ENCODE measurements at places on chromosomes 1 and 21.

DNA sequence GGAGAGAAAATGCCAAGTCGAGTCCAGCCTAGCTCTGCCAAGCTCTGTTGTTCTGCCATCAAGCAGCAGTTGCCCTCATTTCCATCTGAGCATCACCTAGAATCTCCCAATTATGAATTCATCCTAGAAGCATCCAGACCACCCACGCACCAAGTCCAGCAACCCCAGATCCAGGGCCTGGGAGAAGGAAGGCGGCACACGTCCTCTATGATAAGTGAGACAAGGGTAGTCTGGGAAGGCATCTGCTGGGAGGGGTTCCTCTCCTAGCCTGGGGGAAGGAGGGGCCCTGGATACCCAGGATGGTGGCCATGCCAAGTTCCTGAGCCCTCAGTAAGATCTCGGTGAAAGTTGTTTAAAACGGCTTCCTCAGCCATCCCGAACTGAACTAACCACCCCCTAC is 70.7 kb downstream of the VWA5B1 start:
- DNase-seq: no peak

GRCh38 chr1:8415526-8416278 is 97.8 kb downstream of the SLC45A1 start:
- DNase-seq: no peak

- no peak for DNase-seq
Measured at GRCh38 chr1:116306840-116307442, 66.1 kb upstream of the ATP1A1 start.

DNA sequence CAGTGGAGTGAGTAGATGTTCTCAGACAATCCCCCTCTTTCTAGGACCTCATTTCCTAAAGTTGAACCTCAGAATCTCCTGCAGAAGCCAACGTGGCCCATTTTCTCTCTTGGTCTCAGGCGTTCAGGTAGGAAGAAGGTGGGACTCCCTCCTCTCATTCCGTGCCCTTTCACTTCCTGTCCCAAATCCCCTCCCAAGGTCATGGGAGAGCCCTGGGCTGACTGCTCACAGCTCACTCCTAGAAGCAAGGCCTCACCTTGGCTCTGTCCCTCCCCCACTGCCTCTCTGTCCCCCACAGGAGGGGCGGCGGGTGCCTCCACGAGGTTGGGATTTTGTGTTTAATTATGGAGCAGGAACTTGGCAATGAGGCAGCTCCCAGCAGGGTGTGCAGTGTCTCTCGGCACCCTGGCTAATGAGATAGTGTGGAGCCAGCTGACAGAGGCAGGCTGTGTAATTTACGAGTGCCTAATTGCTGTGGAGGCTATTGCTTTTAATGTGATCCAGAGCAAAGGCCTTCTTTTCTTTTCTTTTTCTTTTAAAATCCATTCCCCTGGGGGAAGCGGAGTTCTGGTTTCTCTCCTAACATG is 9.1 kb upstream of the CDK18 start:
- DNase-seq: no peak

DNA sequence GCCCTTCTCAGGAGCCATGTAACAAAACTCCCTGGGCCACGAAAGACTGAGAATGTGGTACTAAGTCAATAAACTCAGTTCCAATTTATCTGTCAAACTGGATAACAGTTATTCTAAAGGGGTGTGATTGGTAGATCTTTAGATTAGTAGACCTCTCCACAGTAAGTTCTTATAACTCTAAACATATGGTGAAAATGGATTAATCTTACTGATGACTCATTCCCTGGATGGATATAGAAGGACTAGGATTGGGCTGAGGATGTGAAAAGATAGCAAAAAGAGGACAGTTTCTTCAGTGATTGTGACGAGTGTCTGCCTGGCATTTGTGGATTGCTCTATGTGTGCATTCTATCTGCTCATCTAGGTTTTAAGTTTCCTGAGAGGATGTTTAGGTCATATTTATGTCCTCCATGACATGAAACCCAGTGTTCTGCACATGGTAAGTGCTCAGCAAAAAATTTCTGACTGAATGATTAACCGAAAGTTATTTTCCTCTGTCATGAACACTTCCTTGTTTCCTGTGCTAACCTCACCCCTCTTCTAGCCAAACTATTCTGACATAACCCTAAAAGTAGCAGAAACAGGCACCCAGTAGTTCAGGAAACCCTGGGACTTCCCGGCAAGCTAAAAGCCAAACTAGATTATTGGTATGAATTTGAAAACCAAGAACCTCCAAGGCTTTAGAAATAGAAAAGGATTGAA is 397.5 kb upstream of the PLXNA2 start:
- no peak for DNase-seq

DNA sequence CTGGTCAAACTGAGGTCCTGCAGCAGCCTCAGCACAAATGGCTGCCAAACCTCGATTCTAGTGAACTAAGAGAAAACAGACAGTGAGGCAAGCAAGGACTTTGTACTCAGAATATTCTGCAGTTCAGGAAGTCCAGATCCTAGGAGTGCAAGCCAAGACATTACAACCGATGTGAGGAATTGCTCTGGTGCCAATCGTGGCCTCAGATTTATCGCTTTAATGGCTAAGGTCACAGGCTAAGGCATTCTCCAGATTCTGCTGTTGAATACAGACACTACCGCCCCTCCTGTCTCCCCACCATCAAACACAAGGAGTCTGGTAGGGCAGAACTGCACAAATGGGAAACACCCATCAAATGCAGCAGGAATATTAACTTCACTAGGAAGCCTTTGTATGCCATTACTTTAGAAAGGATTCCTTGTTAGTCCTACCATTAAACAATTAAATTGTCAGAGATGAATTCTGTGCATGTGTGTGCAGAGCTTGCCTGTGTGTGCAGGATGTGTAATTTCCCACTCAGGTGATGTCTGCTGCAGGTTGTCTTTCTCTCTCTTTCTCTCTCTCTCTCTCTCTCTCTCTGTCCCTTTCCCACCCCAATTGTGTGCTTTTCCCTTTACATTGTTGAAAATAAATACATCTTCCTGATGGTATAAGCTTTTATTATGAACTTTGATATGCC is 9.2 kb upstream of the SERTAD4 start:
- DNase-seq: no peak

DNA sequence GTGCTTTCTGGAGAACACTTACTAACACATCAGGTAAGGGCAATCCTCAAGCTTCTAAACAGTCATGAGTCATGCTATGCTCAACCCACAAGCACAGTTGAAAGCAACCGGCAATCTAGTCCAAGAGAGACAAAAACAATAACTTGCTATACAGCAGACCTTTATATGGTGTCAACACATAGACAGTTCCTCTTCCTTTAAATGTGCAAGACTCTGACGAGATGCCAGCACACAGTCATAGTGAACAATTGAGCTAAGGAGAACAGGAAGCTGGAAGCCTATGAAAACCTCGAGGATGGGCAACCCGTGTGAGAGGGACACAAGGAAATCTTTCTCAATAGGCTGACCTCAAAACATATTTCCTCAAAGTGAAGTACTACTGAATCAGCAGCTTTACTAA is 5.3 kb downstream of the ADIPOR1 start:
- DNase-seq: no peak

- no peak for DNase-seq
Measured at GRCh38 chr21:29185172-29185571, 54.7 kb downstream of the MAP3K7CL start.

DNA sequence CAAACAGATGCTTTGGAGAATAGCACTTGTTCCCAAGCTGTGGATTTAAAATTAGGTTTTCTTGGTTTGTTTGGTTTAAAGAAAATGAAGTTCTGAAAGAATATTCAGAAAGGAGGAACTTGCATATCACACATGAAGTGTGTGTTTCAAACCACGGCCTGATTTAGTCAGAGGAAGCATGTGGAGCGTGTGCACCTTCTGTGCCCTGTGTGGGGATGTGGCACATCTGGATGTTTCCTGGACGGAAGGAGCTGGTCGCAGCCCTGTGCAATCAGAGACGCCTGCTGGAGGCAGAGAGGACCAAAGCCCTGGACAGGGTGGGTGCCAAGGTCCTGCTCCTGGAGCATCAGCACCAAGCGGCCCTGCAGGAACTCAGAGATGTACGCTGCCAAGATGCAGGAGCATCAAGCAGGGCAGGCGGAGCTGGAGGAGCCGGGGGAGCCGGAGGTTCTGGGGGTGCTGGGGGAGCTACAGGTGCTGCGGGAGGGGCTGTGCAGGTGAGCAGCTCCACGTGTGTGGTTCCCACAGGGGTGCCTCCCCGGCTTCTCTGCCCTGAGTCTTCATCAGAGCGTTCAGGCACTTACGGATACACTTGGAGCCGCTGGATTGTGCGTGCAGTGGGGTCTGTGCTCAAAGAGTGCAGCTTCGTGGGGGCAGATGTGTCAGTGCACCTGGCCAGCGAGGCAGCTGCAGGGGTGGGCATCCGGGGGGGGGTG is 45.7 kb downstream of the PCNT start:
- no peak for DNase-seq

DNA sequence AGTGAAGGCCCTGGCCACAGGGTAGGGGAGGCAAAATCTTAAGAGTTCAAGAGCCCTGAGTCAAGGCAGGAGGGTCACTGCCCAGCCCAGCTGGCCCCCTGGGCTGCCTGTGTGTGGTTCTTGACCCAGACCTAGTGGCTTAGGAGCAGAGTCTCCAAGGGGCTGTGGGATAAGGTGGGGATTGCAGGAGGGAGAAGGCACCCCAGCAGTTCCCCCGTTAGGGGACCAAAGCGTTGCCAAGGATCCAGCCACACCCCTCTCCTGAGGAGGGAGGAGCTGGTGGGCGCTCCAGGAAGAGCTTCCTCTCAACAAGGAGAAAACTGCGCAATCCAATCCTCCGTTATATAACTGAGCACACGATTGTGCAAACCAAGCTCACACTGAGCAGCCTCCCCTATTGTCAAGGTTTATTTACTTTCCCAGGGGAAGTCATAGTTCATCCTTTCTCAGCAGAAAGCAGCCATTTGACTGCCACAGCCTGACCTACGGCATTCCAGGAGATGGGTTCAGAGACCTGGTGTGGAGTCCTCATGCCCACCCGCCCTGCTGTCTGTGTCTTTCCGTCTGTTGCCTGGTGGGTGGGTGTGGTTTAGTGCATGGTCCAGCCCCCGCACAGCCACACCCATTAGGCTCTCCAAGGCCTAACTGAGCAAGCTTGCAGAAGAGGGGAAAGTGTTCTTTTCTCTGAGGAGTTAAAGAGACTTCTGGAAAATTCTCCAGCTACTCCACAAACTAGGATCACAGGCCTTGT is 3.5 kb downstream of the EPHX1 start:
- no peak for DNase-seq

- DNase-seq: no peak
Measured at GRCh38 chr1:87108814-87109411, 194.5 kb downstream of the HS2ST1 start.

- DNase-seq: no peak
Measured at GRCh38 chr1:206709772-206710459, 25.2 kb downstream of the MAPKAPK2 start.

- DNase-seq: no peak
Measured at GRCh38 chr1:17437260-17437579, 2.3 kb downstream of the RCC2 start.

GRCh38 chr1:163083690-163084089 is 14.5 kb downstream of the RGS4 start:
- no peak for DNase-seq

DNA sequence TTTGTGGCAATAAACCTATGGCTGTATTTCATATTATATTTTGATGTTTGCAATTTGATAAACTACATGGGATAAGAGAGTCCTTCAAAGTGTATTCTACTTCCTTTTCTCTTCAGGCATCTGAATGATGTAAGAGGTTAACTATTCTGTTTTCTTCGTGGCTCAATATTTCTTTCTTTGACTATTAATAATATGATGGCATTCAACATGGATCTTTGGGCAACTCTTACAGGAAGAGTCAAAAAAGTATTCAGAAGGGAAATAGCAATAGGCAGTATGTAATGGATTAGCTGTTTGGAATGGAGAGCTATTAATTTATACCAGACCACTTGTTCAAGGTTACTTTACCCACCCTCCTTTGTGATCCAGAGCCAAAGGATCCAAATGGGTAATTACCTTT is 74.4 kb downstream of the HMCN1 start:
- DNase-seq: no peak

- DNase-seq: no peak
Measured at GRCh38 chr1:4086921-4087320, 186.8 kb upstream of the C1orf174 start.

All from activated T-helper 9 cell treated with anti-CD3 and anti-CD28 coated beads, Interleukin-2, amount 50 U/mL, for 16 hours (primary cell).